ENCODE measurements at places on chromosomes 6 and 20.

DNA sequence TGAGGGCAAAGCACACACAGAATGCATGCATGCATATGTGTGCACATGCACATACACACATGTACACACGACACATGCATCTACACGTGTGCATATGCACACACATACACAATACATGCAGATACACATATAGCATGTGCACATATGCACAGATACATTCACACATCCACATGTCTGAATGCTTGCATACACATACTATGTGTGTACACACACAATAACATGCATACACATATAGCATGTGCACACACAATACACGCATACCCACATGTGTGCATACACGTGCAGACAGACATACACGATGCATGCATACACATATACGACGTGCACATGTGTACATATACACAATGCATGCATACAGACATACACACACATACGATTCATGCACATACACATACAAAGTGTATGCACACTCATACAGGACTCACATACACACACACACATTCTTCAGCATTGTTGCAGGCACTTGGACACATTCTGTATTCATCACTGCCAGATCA lies 24.2 kb upstream of the IRF4 start:
- DNase-seq: no peak

DNA sequence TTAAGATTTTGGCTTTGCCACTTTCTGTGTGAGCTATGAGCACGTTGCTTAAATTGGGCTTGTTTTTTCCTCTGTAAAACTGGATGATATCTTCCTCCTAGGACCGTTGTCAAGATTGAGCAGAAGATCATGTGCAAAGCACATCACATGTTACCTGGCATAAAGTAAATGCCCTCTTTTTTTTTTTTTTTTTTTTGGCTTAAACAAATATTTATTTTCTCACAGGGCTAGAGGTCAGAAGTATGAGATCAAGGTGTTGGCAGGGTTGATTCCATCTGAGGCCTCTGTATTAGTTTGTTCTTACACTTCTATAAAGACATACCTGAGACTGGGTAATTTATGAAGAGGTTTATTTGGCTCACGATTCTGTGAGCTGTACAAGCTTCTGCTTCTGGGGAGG lies 42.7 kb downstream of the TOX2 start:
- DNase-seq: no peak

- DNase-seq: no peak
Measured at GRCh38 chr20:2867081-2867864, 6.0 kb upstream of the PTPRA start.

DNA sequence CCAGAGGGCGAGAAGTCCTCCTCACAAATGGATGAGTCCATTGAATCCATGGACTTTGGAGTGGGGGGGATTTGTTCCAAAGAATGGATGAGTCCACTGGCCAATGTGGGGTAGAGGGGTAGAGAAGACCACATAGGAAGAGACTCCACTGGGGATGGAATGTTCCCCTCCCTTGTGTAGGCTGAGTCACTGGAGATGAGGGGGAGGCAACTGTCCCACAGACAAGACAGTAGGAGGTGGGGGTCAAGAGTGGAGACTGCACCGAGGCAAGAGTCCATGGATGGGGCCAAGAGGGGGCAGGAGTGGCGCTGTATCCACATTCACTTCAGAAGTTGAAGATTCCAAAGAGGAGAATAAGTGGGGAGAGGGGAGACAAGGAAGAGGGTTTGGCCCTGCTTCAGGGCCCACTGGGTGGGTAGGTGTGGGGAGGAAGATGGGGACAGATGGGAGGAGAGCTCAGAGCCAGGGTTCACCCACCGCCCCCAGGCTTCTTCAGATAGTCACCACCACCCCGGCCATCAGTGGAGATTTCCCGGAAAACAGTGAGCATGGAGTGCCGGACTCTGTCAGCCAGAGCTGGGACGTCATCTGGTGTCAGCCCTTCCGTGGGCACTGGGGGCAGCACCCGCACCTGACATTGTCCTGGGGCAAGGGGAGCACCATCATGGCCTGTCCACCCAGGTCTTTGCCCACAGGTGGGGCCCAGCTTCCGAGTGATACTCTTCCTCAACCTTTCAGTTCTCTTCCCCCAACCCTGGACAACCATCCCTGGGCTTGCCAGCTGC lies 4.6 kb downstream of the EGFL8 start:
- no peak for DNase-seq

- no peak for DNase-seq
Measured at GRCh38 chr6:10237298-10238038, 177.4 kb downstream of the TFAP2A start.

GRCh38 chr6:69391106-69391505 lies 405.7 kb downstream of the LMBRD1 start:
- no peak for DNase-seq

Data from activated CD4-positive, alpha-beta memory T cell treated with anti-CD3 and anti-CD28 coated beads for 36 hours (primary cell).